ENCODE measurements at places on chromosomes 11 and 22. TPM values are rescaled to one million over a fixed set of nuclear protein-coding genes. Genes with fewer than 3 reads are reported as not detected.

MIOX gene
- 0.23 TPM for total RNA-seq

PNPLA5 gene
- not detected for total RNA-seq

PACSIN3 gene
- total RNA-seq = 45.3 TPM

GPR137 gene
- total RNA-seq = 183 TPM

UBQLN3 gene
- not detected for total RNA-seq
